ENCODE measurements at places on chromosomes 6 and 20.

- no peak for DNase-seq
Observed at GRCh38 chr6:154167126-154167525, 128.1 kb downstream of the OPRM1 start.

GRCh38 chr20:34997131-34997561 is 41.5 kb downstream of the MYH7B start:
- no peak for DNase-seq

DNA sequence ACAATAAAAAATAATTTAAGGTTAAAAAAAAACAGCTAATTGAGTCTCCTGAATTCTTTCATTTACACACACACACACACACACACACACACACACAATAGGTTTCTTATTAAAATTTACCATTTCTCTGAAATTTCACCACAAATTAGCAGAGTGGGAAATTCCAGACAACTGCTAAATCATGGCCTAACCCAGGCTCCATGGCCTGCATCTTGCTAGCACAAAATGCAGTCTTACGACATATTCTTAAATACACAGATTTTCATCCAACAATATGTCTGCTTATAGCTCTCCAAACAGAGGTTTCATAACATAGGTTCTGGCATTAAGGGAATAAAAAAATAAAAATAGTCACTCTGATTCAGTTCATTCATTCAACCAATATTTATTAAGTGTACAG is 46.9 kb downstream of the SOD2 start:
- no peak for DNase-seq

DNA sequence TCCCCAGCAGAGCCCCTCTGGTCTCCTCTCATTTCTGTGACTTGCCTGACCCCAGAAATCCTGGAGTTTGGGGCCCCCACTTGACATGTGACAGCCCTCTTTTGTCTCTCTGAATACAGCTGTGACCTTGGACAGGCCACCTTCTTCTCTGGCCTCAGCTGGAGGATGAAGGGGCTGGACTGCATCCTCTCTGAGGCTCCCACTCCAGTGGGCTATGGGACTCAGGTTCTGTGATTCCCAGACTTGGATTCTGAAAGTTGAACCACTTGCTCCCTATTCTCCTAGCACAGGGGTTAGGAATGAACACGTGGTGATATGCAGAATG is 9.1 kb downstream of the BPIFB3 start:
- no peak for DNase-seq

DNA sequence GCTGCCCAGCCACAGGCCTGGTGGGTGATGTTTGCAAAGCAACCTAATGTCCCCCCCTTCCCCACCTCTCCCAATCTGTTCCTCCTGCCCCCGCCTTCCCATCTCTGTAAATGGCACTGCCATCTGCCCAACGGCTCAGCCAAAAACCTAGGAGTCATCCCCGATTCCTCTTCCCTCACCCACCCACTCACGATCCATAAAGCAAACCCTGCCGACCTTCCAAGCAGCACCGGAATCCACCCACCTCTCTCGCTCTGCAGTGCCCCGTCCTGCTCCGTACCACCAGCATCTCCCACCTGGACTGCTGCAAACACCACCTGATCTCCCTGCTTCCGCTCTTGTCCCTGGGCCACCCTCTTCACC is 37.6 kb downstream of the SULF2 start:
- no peak for DNase-seq

DNA sequence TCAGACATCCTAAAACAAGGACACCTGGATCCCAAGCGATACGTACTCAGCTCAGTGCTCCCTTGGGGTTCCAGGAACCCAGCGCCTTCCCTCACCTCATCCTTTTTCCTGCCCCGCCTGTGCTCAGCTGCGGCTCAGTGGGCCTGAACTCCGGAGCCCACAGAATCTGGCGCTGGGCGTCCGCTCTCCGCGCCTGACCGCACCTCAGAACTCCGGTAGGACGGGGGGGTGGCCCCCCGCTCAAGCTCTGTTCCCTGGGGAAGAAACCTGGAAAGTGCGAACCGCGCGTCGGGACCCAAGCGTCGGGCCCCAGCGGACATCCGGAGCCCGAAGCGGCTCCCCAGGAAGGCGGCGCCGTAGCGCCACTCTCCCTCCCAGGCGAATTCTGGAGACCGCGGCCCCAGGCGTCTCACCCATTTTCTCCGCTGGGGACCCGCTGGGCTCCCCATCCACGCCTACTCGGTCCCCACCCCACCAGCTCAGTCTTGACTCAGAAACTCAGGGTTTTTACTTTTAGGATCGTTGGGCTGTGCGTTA is 336 bp upstream of the LY6G5C start:
- DNase-seq: no peak

- no peak for DNase-seq
Observed at GRCh38 chr6:20377623-20378265, 23.9 kb upstream of the E2F3 start.

GRCh38 chr6:19169366-19169765 is 667.8 kb upstream of the ID4 start:
- DNase-seq: no peak

- no peak for DNase-seq
Observed at GRCh38 chr6:113876695-113877094, 19.6 kb downstream of the MARCKS start.

- DNase-seq: no peak
Observed at GRCh38 chr6:51533962-51534361, 553.5 kb downstream of the PKHD1 start.

DNA sequence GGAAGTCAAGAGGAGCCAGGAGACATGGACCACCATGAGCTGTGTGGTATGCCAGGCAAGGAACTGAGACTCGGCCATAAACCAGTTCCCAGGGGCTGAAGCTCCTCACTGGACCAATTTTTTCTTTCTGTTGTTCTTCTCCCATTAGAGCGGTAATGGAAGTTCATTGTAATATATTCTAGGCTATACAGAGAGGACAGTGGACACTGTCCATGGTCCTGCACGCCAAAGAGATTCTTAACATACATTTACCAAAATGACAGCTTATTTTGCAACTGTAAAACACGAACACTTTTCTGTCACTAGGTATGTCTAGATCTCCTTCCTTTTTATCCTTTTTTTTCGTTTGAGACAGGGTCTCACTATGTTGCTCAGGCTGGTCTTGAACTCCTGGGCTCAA is 13.1 kb upstream of the DSN1 start:
- no peak for DNase-seq

DNA sequence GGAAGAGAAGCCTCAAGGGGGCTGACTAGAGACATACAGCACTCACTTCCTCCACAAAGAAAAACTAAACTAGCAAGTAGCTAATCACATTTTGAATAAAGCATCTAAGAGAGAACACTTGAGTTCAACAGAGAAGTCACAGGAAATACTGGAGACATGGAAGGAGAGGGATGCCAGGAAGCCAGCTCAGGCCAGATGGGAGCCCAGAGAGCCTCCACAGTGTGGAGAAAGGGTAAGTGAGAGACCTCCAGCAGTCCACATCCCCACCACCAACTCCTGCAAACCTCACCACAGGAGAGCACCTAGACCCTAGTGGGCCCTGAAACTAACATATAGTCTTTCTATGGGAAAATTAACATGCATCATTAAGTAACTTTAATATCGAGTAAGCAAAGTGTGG is 79.2 kb downstream of the EPM2A start:
- DNase-seq: no peak

DNA sequence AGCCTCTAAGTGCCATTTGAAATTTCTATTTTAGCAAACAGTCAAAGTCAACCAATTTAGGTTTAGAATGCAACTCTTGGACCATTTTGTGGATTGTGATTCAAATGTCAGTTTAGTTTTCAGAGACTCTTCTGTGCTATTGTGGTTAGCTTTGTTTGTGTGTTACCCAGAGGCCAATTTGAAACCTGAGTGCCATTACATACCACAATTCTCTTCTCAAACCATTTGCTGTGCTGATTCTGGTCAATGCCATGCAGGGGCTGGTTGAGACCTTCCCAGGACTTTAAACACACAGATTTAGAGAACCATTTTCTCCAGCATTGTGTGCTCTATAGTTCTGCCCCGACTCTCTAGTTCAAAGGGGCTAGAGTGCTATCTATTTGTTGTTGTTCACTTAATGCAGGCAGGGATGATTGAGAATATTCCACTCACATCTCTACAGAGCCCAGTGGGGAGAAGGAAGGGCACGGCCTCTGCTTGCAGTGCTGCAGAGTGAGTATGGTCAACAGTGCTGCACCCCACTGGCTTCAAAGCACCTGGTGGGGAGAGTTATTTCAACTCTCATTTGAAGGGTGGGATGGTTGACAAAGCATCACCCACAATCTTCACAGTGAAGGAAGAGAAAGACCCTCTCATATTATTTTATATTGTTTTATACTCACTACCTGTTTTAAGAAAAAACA is 738.2 kb downstream of the COL12A1 start:
- DNase-seq: no peak
